ENCODE measurements at places on chromosomes 13 and 19. TPM values are rescaled to one million over a fixed set of nuclear protein-coding genes. Genes with fewer than 3 reads are reported as not detected.

CYP2A7 gene
- not detected for total RNA-seq

KLK3 gene
- total RNA-seq = not detected

ZGLP1 gene
- 0.23 TPM for total RNA-seq

ANGPTL8 gene
- total RNA-seq = not detected

TMEM38A gene
- 3.7 TPM for total RNA-seq

TEKTIP1 gene
- not detected for total RNA-seq

TLE6 gene
- 0.12 TPM for total RNA-seq

ARL11 gene
- not detected for total RNA-seq

TMEM238 gene
- total RNA-seq = not detected
